ENCODE measurements at places on chromosomes 12 and 14. TPM values are rescaled to one million over a fixed set of nuclear protein-coding genes. Genes with fewer than 3 reads are reported as not detected.
A peak's percentile ranks its signal among the peaks of the same experiment; 100 is the strongest.

- no peaks in the 10 kb centered on the region for H3K27me3 ChIP-seq
- DNase-seq: no peak
- H3K27ac ChIP-seq: no peak overlapping the region
- no peaks in the 10 kb centered on the region for H3K4me1 ChIP-seq
- H3K36me3 ChIP-seq: no peaks in the 10 kb centered on the region
These were observed 19.0 kb downstream of the ADAM20 start for GRCh38 chr14:70515811-70516210.

DNA sequence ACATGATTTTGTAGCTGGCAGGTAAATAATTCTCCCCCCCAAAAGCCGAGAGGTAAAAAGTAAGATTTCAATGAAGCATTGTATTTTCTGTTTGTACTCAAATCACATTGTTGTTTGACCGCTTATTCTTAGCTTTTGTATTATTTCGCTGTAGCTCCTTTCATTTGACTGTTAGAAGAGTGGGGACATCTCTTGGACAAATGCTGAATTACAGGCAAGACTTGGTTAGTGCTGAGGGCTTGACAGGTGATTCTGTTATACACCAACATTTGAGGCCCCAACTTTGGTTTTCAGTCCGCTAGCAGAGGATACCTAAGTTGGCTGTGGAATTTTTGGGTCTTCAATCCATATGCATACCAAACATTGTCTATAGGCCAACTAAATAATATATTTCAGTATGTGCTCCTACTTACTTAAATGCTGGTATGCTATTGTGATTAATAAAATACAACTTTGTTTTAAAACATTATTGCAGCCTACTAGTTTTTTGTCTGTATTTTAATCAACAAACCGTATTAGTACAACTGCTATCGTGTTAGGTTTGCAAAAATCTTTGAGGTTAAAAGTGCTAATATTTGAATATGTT is 102.2 kb downstream of the ERC1 start:
- no peaks in the 10 kb centered on the region for H3K27me3 ChIP-seq
- no peak overlapping the region for H3K27ac ChIP-seq

GRCh38 chr14:63901434-63902085 is 48.8 kb downstream of the SYNE2 start:
- H3K4me3 ChIP-seq: no peak overlapping the region
- DNase-seq: no peak
- H3K36me3 ChIP-seq: no peaks in the 10 kb centered on the region
- no peak overlapping the region for H3K27ac ChIP-seq

GRCh38 chr14:82626156-82627066 is 1092.8 kb upstream of the SEL1L start:
- no peaks in the 10 kb centered on the region for H3K4me1 ChIP-seq
- no peaks in the 10 kb centered on the region for H3K27me3 ChIP-seq

- no peaks in the 10 kb centered on the region for H3K27me3 ChIP-seq
- H3K4me3 ChIP-seq: no peak overlapping the region
- no peaks in the 10 kb centered on the region for H3K4me1 ChIP-seq
- DNase-seq: no peak
These were observed 62.4 kb upstream of the PSMC1 start for GRCh38 chr14:90193925-90194324.

DNA sequence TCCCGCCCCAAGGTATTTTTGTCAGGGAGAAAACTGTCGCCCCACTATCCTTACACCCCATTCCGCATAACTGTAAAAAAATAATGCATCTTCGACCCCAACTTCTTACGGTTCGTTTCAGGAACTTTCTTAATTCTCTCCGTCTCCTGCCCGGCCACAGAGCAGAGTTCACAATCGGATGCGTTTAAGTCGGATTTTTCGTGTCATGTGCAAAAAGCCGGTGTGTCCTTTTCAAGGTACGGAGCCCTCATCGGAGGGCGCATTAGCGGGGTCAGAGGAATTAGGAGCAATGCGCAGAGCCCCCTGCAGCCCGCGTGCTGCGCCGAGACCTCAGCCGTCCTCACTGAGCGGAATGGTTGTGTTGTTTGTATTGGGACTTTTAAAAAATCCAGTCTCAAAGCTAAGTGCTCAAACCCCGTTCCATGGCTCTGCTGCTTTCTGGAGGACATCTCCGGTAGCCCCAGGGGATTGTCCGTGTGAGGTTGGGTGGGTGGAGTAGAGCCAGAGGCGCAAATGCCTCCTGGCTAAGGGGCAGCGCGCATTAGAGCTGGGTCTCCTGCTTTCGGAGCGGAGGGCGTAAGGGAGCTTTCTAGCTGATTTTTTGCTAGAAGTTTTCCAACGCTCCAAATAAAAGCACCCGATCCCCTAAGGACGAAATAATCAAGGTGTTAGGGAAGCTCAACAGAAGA is 3.9 kb upstream of the GSC start:
- no peaks in the 10 kb centered on the region for H3K36me3 ChIP-seq
- H3K4me1 ChIP-seq: peaks cover 14% of the 10 kb centered on the region
- H3K27me3 ChIP-seq: peaks cover 96% of the 10 kb centered on the region
- H3K4me3 ChIP-seq: no peak overlapping the region
- no peak overlapping the region for H3K27ac ChIP-seq

- DNase-seq: no peak
- H3K4me1 ChIP-seq: peaks cover 16% of the 10 kb centered on the region
These were observed 161.0 kb downstream of the SLC38A4 start for GRCh38 chr12:46664761-46665287.

- DNase-seq: peak; percentile 58
- peak overlapping the region; percentile 57 for H3K4me3 ChIP-seq
- H3K27ac ChIP-seq: peak overlapping the region; percentile 55
- peaks cover 8% of the 10 kb centered on the region for H3K4me1 ChIP-seq
- peaks cover 21% of the 10 kb centered on the region for H3K36me3 ChIP-seq
- H3K27me3 ChIP-seq: no peaks in the 10 kb centered on the region
These were observed 1.1 kb downstream of the BTBD6 start for GRCh38 chr14:105249182-105250007.

DNA sequence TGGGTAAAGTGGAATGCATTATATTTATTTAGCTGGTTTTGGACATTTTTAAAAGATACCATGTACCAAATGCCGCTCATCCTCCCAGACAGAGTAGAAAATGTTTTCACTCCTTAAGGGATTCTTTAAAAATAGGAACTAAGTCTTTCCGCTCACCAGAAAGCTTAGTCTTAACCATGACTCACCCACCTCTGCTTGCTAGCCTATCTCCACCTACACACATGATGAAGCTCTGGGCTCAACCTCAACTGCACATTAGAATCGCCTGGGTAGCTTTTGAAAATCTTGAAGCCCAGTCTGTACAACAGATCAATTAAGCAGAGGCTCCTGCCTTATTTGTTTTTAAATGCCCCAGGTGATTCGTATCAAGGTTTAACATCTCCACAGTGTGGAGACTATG is 260.5 kb downstream of the NEDD1 start:
- no peak for DNase-seq
- H3K4me1 ChIP-seq: no peaks in the 10 kb centered on the region
- H3K4me3 ChIP-seq: no peak overlapping the region
- H3K27me3 ChIP-seq: no peaks in the 10 kb centered on the region

- H3K4me3 ChIP-seq: no peak overlapping the region
- no peaks in the 10 kb centered on the region for H3K36me3 ChIP-seq
- no peaks in the 10 kb centered on the region for H3K27me3 ChIP-seq
- peaks cover 7% of the 10 kb centered on the region for H3K4me1 ChIP-seq
These were observed 26.5 kb downstream of the TECPR2 start for GRCh38 chr14:102389246-102389645.

DNA sequence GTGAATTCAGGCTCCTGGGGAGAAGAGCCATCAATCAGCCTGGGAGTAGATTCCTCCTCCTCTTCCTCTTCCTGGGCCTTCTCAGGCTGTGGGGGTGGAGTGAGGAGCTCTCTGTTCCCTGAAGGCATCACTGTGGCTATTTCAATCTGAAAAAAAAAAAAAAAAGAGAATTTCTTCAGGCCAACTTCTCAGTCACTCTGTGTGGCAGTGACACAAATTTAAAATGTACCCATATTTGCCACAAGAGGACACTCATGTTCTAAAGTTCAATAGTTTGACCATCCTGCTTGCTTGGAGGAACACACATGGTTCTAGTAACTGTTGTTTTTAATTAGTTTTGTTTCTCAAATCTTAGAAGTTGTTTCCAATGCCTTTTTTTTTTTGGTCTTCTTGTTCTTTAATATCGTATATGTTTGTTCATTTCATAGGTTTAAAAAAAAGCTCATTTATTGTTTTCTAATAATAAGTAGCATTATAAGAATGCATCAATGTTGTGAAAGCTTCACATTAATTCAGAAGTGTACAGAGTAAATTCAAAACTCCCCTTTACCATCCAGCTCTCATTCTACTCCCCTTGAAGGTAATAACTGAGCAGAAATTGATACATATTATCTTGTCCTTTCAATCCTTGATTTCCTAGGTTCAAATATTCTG is 23.3 kb upstream of the CCER1 start:
- no peaks in the 10 kb centered on the region for H3K36me3 ChIP-seq
- H3K4me1 ChIP-seq: no peaks in the 10 kb centered on the region
- H3K27me3 ChIP-seq: no peaks in the 10 kb centered on the region
- H3K4me3 ChIP-seq: no peak overlapping the region

DNA sequence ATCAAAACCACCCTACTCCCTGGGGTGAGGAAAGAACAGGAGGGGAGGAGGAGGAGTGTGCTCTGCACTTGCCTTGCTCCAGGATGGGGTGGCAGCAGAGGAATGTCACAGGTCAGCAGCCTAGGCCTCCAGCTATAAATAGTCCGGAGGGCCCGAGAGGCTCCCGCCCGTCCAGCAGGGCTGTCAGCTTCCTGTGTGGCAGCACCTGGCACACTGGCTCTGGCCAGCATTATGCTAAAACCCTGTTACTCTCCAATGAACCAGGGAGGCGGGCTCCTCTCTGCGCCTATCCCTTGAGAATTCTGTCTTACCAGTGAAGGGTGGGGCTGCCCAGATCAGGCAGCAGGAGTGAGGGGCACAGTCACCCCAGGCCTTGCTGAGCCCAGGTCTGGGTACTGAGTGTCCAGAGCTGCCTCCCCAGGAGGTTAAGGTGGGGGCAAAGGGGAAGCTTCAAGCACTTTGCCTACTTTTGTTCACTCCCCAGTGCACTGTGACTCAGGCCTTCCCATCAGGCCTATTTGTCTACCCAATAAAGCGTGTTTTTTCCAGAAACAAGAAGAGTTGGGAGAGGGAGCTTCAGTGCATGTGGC is 1.2 kb upstream of the COX14 start:
- peak; percentile 86 for DNase-seq
- peak overlapping the region; percentile 14 for H3K4me3 ChIP-seq
- peaks cover 12% of the 10 kb centered on the region for H3K36me3 ChIP-seq
- H3K27me3 ChIP-seq: no peaks in the 10 kb centered on the region
- H3K27ac ChIP-seq: peak overlapping the region; percentile 82

DNA sequence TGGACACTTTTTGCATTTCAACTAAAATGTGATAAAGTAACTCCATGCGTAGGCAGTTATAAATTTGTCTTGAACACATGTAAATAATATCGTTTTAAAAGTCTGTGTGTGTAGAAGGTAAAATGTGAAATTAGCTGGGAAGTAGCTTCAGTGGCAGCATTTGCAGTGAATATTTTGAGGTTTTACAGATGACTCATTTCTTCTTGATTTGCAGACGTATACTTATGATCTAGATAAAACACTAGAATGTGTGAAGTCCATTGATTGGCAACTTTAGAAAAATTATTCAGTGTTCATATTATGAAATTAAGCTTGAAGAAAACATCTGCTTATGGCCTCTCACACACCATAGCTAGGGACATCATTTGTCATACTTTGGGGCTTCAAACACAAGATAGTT is 788.6 kb upstream of the NOVA1 start:
- DNase-seq: no peak
- no peaks in the 10 kb centered on the region for H3K36me3 ChIP-seq
- H3K4me1 ChIP-seq: no peaks in the 10 kb centered on the region
- H3K4me3 ChIP-seq: no peak overlapping the region
- H3K27ac ChIP-seq: no peak overlapping the region
- no peaks in the 10 kb centered on the region for H3K27me3 ChIP-seq

DNA sequence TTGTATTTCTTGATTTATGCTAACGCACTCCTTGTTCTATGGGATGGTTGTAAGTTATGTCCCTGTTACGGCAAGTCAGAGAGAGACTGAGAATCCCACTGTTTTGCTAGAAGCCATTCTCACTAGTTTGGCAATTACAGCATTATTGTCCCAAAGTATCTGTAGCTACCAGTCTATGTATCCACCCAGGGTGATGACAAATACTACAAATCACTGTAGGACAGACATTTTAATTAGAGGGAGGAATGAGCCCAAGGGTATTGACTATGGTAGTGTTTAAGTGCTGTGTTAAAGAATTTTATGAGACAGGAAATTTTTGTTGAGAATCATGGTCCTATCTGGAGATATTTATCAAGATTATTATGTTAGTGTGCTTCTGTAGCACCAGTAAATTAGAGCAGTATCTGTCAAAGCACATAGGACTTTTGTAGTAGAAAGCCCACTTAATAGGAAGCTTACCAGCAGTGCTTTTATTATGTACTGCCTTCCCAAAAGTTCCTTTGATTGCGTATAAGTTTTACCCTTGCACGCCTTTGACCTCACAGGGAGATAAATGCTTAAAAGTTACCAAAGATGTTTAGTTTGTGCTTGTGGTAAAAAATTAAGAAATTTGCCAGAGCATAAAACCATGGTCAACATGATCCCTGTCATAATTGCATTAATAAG is 10.7 kb downstream of the PRKCH start:
- H3K4me3 ChIP-seq: peak overlapping the region; percentile 0
- DNase-seq: no peak
- H3K27me3 ChIP-seq: no peaks in the 10 kb centered on the region
- H3K4me1 ChIP-seq: peaks cover 46% of the 10 kb centered on the region
- H3K27ac ChIP-seq: no peak overlapping the region

- H3K36me3 ChIP-seq: no peaks in the 10 kb centered on the region
- no peak overlapping the region for H3K27ac ChIP-seq
- no peak overlapping the region for H3K4me3 ChIP-seq
- H3K27me3 ChIP-seq: no peaks in the 10 kb centered on the region
These were observed 29.6 kb downstream of the CCDC91 start for GRCh38 chr12:28219827-28220226.

- no peak for DNase-seq
- no peaks in the 10 kb centered on the region for H3K27me3 ChIP-seq
- no peak overlapping the region for H3K4me3 ChIP-seq
- H3K27ac ChIP-seq: peak overlapping the region; percentile 65
These were observed 155.8 kb upstream of the ATP2B1 start for GRCh38 chr12:89864411-89864810.

DNA sequence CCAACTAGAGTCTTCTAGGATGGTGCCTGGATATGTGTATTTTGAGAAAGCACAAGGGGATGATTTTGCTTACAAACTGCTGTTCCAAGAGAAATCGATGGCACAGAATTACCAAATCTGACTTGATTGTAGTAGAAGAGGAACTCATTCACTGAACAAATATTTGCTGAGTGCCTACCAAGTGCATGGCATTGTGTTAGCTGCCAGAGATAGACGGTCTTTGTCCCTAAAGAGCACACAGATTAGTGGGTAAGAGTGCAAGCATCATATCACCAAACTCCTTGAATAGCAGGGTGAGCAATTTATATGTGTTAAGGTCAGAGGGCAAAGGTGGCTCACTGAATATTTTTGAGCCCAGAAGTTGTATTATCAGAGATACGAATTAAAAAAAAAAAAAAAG is 3.5 kb upstream of the FOXN3 start:
- H3K4me3 ChIP-seq: no peak overlapping the region
- H3K27me3 ChIP-seq: no peaks in the 10 kb centered on the region
- H3K36me3 ChIP-seq: no peaks in the 10 kb centered on the region
- H3K4me1 ChIP-seq: peaks cover 11% of the 10 kb centered on the region

- no peak overlapping the region for H3K27ac ChIP-seq
- H3K4me1 ChIP-seq: no peaks in the 10 kb centered on the region
These were observed 788 bp downstream of the KRT72 start for GRCh38 chr12:52600475-52600874.

Gene WBP11
- 49.3 TPM for total RNA-seq

Gene ANG
- 28.1 TPM for total RNA-seq

Gene KCNH3
- 0.90 TPM for total RNA-seq

Gene CARMIL3
- total RNA-seq: 0.96 TPM

Gene MYF5
- total RNA-seq: not detected

Gene ADCY4
- total RNA-seq: 54.5 TPM

Gene ACRBP
- 3.8 TPM for total RNA-seq

Gene GDF3
- 0.32 TPM for total RNA-seq
